COLO829 (cell line): ENCODE measurements at places on chromosomes 13 and 19.

- DNase-seq, result no peak
These were observed 487.3 kb downstream of the TSHZ3 start for GRCh38 chr19:30861919-30862318.

DNA sequence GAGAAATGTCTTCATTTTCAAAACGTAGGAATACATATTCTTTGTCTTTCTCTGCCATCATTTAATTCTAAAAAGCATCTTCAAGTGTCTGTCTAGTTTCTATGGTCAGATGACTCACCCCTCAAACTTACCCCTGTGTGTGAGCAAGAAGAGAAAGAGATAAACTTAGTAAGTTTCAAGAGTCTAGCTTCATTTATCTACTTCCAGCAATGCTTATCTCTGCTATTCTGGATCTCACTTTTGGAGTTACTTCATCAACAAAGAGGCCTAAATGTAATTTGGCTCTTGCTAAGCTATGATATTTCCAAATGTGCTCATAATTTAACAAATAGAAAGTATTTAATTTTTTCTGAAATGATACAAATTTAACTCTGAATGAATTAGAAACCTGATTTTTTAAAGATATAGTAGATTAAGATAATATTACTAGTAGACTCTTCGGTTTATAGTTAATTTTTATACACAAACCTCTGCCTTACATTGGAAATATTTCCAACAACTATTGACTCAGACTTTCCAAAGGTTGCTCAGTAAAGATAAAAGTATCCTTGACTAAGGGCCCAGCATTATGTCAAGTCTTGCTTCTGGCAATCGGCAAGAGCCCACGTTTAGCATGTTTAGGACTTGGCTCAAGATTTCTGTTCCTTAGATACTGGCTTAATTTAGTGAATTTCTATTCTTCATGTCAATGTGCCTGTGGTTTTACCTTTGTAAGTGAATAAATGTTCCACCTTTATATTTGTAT, 1511.0 kb upstream of the SLC10A2 start:
- no peak for DNase-seq

- no peak for DNase-seq
These were observed 12.9 kb downstream of the CHAF1A start for GRCh38 chr19:4415352-4415751.

GRCh38 chr13:46387064-46387851, at the start of gene RUBCNL:
RUBCNL (minus strand) TSS chr13:46387252; CDS start chr13:46372475, 14,777 bp downstream.
- no peak for DNase-seq

DNA sequence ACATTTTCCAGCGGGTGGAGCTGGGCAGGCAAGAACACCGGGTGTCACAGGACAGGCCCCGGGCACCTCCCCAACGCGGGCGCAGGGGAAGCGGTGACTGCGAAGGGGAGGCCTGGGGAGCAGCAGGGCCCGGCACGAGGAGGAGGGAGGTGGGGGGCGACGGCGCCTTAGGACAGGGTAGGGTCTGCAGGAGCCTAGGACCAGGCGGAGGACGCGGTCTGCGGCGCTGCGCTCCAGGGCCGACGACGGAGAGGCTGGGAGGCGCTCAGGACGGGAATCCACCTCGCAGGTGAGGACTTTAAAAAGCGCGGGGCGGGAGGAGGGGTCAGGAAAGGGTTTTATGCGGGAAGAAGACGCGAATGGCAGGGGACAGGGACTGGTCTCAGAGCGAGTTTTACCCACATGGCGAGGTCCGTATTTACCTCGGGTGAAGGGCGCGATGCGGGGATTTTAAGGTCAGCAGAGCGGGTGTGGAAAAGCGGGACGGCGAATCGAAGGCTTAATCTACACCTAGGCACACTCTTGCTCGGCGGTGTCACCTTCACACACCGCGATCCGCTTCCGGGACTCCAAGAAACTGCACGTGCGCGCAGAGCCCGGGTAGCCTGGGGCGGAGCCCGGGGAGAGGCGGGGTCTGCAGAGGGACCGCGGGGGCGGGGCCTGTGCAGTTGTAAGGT, 13.5 kb downstream of the ERVV-2 start:
- DNase-seq, result no peak

DNA sequence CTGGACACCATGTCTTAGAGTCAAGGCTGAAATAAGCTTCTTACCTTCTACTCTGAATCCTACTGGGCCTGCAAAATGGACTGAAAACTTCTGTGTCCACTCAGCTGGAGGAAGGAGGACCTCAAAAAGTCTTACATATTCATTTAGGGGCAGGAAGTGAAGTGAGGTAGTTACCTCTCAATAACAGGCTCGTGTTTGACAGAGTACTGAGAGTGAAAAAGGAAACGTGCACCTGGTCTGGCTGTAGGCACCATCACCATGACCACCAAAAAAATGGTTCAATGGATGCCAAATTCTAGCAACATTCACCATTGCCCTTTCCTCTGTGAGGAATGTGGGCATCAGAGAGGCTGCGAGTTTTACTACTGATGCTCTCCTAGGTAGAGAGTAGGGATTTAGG, 176.2 kb downstream of the RFC3 start:
- no peak for DNase-seq

- DNase-seq, result no peak
These were observed 1786.8 kb downstream of the SLITRK5 start for GRCh38 chr13:89457977-89458376.

DNA sequence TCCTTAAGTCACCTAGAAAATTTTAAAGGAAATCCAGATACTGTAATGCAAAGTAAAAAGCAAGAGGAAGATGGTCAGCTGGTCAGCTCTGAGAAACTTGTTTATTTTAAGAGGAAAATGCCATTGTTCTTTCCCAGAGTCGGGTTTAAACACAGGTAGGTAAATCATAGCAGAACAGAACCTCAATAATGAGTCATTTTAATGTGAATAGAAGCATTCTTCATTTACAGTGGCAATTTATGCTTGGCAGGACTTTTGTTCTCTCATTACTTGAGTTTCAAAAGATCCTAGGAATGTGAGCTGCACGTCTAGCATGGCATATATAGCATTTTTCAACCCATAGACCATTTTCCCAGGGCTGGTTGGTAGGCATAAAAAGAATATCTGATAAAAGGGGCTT, 132.3 kb downstream of the LIG4 start:
- no peak for DNase-seq

- no peak for DNase-seq
These were observed 12.2 kb downstream of the CERS1 start for GRCh38 chr19:18883526-18884304.

- DNase-seq, result no peak
These were observed 10.3 kb downstream of the CBARP start for GRCh38 chr19:1227304-1228054.

GRCh38 chr13:42035905-42036521, 12.4 kb upstream of the DGKH start:
- no peak for DNase-seq

DNA sequence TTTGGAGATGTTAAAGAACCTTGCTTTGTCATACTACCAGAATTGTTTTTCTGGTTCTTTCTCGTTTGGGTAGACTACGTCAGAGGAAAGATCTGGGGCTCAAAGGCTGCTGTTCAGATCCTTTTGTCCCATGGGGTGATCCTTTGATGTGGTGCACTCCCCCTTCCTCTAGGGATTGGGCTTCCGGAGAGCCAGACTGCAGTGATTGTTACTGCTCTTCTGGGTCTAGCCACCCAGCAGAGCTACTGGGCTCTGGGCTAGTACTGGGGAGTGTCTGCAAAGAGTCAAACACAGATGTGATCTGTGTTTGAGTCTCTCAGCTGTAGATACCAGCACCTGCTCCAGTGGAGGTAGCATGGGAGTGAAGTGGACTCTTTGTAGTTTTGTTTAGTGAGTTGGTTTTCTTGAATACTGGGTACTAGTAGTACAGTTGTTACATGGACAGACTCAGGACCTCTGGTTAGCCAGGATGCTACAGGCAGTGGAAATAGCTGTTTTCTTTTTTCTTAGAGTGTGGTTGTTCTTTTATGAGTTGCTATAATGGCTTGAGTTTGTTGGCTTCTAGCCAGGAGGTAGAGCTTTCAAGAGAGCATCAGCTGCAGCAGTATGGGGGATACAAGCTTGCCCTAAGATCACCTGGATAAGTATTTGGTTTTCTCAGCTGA, 34.4 kb downstream of the DNAJC15 start:
- DNase-seq, result no peak

DNA sequence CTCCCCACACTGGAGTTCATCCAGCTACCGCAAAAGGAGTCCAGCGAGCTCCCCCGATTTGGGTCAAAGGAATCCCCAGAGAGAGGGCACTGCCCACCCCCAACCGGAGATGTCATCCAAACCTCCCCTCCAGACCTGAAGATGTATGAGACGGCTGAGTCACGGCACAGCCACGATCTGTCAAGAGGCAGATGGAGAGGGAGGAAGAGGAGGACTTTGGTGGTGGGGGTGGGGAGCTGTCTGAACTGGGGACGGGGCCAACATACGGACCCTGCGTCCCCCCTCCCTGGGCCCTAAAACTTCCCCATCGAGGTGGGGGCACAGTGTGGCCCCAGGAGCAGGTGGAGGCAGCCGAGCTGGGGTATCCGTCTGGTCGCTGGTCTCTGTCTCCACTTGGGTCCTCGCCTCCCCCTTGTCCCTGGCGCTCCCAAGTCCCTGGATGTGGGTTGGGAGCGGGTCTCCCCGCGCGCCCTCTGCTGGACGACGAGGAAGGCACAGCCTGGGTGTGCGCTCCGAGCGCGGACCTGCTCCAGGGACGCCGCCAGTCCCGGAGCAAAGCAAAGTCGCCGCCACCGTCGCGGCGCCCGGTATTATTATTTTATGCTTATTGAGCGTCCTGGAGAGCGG, 3.8 kb downstream of the PDE4A start:
- peak; percentile 69 for DNase-seq

- DNase-seq, result no peak
These were observed 504.2 kb downstream of the RFC3 start for GRCh38 chr13:34322014-34322742.

DNA sequence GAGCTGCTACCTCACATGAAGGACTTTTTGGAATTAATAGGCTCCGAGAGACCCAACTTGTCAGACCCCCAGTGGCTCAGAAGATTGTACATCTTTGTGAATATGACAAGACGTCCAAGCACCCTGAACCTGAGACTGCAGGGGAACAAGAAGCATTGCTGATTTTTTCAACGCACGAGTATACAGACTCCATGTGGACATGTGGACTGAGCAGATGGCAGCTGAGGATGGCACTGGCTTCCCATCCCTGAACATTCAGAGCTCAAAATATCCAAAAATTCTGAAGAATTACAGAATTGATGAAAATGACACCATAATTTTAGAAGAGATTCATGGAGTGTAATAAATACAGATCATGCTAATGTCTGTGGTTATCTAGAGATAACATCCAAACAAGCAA, 254.1 kb downstream of the MZT1 start:
- DNase-seq, result no peak

- DNase-seq, result no peak
These were observed 3.3 kb upstream of the PSMD8 start for GRCh38 chr19:38371081-38371480.

DNA sequence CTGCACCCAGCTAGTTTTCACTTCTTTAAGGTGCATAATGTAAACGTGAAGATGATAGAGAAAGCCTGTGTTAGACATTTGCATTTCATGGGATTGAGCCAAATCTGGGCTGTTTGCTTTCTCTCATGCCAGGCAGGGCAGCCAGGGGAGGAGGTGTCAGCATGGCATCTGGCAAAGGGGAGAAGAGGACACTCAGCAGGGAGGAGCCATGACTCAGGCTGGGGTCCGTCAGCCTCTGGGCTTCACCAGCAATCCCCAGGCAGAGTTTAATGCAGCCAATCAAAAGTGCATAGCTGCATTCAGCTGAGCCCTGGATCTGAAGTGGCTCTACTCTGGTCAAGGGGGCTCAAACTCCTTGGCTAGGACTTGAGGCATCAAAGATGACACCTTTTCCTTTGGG, 23.5 kb downstream of the EBPL start:
- DNase-seq, result no peak

GRCh38 chr13:100423375-100423774, 165.2 kb downstream of the GGACT start:
- DNase-seq, result no peak

- DNase-seq, result no peak
These were observed 36.7 kb downstream of the CAPN12 start for GRCh38 chr19:38707512-38708114.

GRCh38 chr13:93368718-93369117, 142.1 kb downstream of the GPC6 start:
- DNase-seq, result no peak

DNA sequence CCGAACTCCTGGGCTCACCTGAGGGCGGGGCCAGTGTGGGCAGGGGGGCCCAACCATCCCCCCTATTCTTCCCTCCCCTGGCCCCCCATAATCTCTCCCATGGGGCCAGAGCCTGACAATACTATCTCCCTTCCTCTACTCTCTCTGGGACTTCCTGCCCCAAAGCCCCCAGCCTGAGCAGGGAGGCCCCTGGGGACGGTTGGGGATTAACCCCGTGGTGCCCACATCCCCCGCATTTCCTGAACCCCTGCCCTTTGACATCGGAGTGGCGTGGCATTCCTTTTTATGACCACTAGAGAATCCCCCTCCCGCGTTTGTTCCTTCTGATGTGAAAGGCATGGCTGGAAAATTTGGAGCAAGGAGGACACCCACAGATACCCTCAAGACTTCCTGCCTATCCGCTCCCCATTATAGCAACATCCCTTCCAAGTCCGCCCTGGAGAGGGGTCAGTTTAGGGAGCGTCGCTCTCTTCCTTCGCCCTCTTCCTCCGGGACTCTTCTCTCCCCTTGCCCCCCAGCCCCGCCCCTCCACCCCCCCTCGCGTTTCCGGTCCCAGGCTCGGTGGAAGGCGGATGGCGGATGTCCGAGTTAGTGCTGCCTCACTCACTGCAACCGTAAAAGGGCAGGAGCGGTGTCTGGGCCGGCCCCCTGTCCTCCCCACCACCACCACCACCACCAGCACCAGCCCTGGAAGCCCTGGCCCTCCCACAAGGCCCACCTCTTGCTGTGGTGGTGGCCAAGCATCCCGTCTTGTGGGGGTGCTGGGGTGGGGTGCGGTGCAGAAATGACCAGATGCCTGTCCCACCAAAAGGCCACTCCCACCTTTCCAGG, 1.8 kb downstream of the VASP start:
- DNase-seq, result peak; percentile 75

DNA sequence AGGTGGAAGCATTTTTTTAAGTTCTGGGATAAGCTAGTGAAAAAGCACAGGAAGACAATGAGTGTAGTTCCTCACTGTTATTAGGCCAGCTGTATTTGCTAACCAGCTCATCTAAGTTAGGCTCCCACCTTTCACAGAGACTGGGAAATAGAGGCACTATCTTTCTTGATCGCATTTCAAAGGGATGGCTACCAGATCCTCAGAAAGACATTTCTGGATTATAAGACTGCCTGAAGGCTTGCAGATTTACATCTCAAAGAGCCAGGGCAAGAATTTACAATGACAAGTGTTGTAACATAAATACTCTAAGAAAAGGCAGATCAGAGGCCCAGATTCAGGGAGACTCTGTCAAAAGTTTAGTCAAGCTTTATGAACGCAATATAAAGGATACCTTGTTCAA, 1005.5 kb downstream of the PCDH9 start:
- no peak for DNase-seq

GRCh38 chr13:110115591-110115990, 191.4 kb downstream of the COL4A1 start:
- DNase-seq, result no peak

- no peak for DNase-seq
These were observed 376.1 kb downstream of the DLEU7 start for GRCh38 chr13:50467156-50468110.

- no peak for DNase-seq
These were observed 46.3 kb upstream of the ZNF737 start for GRCh38 chr19:20611866-20612265.

- DNase-seq, result no peak
These were observed 17.3 kb downstream of the EPS15L1 start for GRCh38 chr19:16454351-16454918.

- DNase-seq, result no peak
These were observed 20.4 kb downstream of the DGKH start for GRCh38 chr13:42068886-42069285.
